ENCODE measurements at places on chromosomes 5 and 9. TPM values are rescaled to one million over a fixed set of nuclear protein-coding genes. Genes with fewer than 3 reads are reported as not detected.

DNA sequence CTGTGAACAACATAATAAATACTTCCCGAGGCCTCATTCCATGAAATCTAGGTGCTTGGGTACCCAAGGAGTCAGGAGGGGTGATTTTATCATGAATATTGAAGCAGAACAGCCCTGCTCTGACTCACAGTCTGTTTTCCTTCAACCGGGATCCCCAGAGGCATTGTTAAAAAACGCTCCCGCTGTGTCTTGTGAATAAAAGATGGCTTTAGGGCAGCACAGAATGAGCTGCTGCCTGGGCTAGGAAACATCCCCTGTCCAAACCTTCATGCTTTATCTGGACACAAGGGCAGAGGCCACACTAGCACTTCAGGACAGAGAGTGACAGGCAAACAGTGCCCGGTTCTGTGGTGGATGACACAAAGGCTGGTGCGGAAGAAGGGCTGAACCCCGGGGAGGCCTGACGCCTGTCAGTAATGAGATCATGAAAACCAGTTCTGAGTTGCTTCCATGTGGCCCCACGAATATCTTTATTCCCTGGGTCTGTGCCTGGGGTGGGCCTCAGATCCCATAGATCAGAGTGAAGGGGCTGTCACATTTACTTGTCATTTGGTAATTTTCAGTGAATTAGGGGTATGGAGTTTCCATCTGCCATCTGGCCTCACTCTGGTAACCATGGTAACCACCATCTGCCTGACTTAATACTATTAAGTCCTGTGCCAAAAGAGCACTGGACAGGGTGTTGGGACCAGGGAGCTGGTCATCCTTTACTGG is 2.6 kb downstream of the IGFBPL1 start:
- DNase-seq = no peak

DNA sequence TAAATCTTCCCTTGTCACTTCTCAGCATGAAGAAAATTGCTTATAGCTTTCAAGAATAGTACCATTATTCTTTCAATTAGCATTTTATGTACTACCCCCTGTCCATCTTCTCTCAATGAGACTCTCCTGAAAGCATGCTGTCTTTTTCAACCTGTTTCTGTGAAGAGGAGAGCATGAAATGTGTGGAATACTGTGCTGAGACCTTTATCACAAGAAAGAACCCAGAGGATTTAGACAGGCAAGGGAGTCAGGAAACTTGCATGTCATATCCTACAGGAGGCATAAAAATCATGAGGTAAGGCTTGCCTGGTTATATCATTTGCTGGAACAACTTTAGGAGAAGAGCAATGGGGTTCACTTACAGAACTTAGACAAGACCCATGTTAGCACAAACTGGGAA is 56.7 kb upstream of the LPAR1 start:
- DNase-seq = no peak

- DNase-seq = no peak
Observed at GRCh38 chr5:79109527-79110492, 1.8 kb upstream of the BHMT start.

The LCN12 gene
- 0.54 TPM for total RNA-seq

DNA sequence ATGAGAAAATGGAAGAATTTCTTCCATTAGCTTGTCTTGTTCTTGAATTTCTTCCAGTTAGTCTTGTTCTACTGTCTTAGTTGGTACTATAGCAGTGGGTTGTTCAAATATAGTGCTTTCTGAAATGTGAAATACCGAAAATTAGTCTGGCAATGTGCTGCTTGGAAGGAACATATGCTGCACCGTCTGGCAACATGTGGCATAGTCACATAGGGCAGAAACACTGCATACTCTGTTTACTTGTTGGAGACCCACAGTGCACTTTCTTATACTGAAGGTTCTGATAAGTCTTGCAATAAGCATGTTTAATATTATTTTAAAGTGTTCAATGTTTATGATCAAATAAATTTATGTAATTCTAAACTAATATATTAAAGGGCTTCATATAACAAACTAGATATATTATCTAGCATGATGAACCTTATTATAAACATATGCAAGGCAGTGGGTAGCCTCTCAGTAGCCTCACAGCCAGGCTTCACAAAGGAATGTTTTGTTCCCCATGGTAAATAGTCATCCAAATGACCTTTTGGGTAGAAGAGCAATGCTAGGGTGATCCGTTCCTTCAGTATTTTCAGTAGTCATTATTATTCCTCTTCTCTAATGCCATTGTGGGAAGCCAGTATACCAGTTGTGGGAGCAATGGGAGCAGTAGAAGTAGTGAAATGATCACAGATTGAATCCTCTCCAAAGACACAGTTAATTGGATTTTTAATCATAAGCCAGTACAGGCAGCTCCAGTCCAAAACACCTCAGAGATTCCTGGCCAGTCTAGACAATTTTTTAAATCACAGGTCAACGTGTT is 1106.7 kb downstream of the DTWD2 start:
- no peak for DNase-seq

DNA sequence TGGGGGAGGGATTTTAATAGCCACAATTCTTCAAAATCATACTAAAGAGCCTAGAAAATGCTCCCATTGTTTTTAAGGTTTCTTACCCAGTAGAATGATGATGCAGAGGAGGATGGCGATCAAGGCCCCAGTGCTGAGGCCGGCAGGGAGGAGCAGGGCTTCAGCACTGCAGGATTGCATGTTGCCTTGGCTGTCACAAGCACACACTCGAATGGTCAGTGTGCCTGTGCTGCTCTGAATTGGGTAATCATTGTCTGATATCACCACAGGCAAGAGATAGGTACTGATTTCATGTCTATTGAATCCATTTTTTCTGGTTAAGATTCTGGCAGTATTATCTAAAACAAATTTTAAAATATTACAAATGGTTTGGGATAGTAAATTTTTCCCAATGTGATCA is 153.3 kb downstream of the CDH10 start:
- DNase-seq = no peak

- DNase-seq = no peak
Observed at GRCh38 chr9:80651044-80651443, 1038.3 kb downstream of the TLE1 start.

The RPL12 gene
- 3,064 TPM for total RNA-seq

Measured in hematopoietic multipotent progenitor cell (in vitro differentiated cells).